ENCODE measurements at places on chromosomes 12 and 14.

DNA sequence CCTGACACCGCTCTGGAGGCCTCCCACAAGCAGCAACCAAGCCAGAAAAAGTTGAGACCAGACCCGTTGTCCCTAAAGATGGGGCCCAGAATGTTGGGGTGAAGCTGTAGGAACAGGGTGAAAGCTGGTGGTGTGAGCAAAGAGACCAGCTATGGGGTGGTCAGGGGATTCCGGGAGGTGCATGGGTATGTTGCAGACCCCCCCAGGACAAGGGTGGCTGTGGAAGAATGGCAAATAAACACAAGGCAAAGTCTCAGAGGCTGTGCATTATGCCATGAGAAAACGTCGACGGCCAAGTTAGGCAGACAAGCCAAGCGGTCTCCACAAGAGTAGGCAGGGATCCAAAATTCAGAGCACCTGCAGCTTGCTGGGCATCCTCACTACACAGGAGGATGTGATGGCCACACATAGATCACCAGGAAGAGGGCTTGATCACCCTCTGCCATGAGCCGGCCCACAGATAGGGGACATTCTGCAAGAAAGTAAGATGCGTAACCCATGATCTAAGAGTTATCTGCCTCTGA, 58.8 kb upstream of the KCNA1 start:
- no peak for DNase-seq

- peak; percentile 49 for DNase-seq
Observed at GRCh38 chr14:51884086-51884927, 23.9 kb downstream of the GNG2 start.

DNA sequence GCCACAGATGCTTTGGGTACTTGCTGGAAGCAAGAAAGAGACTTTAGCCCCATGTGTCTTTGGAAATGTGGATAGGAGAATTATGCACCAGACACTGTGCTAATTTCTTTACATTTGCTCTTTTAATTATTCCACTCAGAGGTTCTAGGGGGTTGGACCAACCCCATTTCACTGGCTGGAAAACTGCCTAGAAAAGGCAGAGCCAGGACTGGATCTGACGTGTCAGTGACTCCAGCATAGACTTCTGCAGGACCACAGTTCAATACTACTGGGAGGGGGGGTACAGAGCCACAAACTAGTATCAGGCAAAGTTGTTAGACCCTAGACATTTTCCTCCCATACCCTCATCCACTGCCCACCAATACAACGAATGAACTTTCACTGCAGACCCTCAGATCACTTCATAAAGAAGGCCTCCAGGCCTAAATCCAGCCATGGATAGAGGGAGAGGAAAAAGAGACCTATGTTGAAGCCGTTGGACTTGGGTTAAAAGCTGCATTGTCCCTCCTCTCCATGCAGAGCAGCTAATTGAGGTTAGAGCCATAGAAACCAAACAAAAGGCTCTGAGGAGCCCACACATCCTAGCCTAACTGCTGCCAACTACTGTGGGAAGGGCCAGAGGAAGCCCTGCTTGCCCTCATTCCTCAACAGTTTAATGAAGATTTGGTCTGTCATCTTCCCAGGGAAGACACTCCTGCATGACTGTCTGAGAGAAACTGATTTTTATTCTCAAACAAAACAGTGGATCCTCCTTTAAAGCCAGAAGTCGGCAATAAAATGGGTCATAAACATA, 68.7 kb downstream of the STON2 start:
- DNase-seq: no peak

DNA sequence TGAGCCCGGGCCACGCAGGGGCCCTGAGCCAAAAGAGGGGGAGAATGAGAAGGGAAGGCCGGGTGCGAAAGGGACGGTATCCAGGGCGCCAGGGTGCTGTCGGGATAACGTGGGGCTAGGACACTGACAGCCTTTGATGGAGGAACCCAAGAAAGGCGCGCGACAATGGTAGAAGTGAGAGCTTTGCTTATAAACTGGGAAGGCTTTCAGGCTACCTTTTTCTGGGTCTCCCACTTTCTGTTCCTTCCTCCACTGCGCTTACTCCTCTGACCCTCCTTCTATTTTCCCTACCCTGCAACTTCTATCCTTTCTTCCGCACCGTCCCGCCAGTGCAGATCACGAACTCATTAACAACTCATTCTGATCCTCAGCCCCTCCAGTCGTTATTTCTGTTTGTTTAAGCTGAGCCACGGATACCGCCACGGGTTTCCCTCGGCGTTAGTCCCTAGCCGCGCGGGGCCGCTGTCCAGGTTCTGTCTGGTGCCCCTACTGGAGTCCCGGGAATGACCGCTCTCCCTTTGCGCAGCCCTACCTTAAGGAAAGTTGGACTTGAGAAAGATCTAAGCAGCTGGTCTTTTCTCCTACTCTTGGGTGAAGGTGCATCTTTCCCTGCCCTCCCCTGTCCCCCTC, 3.0 kb downstream of the SSTR1 start:
- DNase-seq: no peak

GRCh38 chr12:65877836-65878235, 53.6 kb downstream of the HMGA2 start:
- DNase-seq: no peak
